Epithelial cell of alveolus of lung (primary cell): ENCODE measurements at places on chromosomes 6 and 20. TPM values are rescaled to one million over a fixed set of nuclear protein-coding genes. Genes with fewer than 3 reads are reported as not detected.

The BTNL2 gene
- total RNA-seq = not detected in 2 replicates

The LPIN3 gene
- 3.4 and 13.9 TPM in 2 replicates for total RNA-seq

The MYCT1 gene
- 0.48 and 1.4 TPM in 2 replicates for total RNA-seq

The CTCFL gene
- not detected in 2 replicates for total RNA-seq

The OR5V1 gene
- total RNA-seq = not detected in 2 replicates

The HNF4A gene
- not detected in 2 replicates for total RNA-seq

The NR2E1 gene
- total RNA-seq = not detected in 2 replicates

The CHRNA4 gene
- not detected in 2 replicates for total RNA-seq

The HCRTR2 gene
- total RNA-seq = not detected in 2 replicates

The ATP6V1G2 gene
- 4.1 and 5.9 TPM in 2 replicates for total RNA-seq

The FAM83B gene
- 0.08 and 0.91 TPM in 2 replicates for total RNA-seq

The KCNK17 gene
- not detected in 2 replicates for total RNA-seq

The HLA-B gene
- 289 and 417 TPM in 2 replicates for total RNA-seq

The TREML1 gene
- total RNA-seq = not detected in 2 replicates

The CGA gene
- total RNA-seq = not detected in 2 replicates

The PEX3 gene
- 8.8 and 15.7 TPM in 2 replicates for total RNA-seq
